ENCODE measurements at places on chromosomes 5 and 9. TPM values are rescaled to one million over a fixed set of nuclear protein-coding genes. Genes with fewer than 3 reads are reported as not detected.

GRCh38 chr9:108544866-108545265 lies 310.9 kb downstream of the ACTL7B start:
- no peak for DNase-seq

DNA sequence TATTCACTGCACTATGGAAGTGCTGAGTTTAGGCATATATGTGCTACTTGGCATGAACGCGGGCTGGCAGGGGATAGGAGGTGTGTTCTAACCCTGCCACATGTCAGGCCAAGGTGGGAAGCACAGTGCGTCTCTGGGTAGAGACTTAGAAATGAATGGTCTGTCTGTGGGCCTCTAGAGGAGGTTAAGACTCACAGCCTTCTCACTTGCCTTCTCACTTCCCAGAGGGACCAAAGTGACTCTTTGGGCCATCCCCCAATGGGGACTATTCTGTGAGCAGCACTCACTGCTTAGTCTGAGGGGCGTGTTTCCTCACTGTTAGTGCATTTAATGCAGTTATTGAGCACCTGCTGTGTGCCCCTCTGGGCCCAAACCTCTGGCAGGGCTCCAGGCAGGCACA lies 2.4 kb upstream of the PITX1 start:
- no peak for DNase-seq

GRCh38 chr5:159052401-159053011 lies 47.2 kb downstream of the EBF1 start:
- no peak for DNase-seq

DNA sequence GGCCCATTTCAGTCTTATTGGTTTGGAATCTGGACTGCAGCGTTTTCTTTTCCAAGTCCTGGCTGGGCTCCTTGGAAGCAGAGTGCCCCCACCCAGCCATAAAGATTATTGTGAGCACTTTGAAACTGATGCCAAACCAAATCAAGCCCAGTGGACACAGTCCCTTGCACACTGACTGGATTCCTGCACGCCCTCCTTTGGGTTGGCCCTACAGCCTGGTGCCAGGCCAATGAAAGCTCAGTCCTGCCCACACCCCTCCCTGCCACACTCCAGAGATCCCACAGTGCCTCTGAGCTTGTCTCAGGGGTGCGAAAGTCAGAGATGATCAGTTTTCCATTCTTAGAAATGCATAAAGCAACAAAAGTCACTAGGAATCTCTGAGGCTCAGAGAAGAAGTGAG lies 181.9 kb downstream of the CETN3 start:
- DNase-seq = no peak

GRCh38 chr5:642481-642880 lies 30.3 kb downstream of the CEP72 start:
- DNase-seq = no peak

- no peak for DNase-seq
These were observed 2.2 kb downstream of the C5orf46 start for GRCh38 chr5:147904110-147904509.

DNA sequence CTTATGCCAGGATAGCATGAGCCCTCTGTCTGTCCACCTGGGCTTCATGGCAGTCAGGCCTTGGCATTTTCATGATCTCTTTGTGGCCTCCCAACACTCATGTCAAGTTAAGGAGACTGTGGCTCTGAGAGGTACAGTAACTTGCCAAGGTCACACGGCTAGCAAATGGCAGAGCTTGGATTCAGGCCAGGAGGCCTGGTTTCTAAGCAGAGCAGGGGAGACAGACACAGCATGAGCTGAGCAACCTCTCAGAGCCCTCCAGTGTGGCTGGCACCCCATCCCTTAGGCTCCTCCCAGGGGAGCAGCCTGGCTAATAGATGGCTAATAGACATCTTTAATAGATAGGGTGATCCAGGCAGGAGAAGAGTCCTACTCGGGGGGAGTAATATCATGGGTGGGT lies 4.1 kb downstream of the SYNPO start:
- peak; percentile 23 for DNase-seq

DNA sequence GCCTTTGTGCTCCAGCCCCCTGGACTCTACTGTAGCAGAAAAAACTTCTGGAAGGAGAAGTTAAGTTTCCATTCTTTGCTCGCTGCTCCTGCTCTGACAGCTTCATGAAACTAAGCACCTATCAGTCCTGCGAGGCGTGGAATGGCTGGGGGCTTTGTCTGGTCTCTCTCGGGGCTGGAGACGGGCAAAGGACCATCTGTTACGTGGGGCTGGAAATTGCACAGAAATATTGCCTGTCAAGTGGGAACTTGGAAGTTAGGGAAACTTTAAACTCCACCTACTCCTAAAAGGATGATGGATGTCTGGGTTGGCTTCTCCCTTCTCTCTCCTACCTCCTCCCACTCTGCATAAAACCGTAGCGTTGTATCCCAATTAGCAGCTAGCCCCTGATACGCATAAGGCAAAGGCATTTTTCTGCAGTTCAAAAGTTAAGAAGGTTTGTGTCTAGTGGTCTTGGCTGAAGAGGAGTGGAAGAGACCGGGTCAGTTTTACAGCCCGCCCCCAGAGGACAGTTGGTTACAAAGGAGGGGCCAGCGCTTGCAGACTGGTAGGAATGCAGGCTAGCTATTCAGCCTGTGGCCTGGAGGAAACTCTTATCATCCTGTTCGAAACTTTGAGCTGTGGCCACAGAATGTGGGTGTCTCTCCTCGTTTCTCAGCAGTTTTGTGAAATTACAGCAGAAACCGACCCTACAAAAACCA lies 1.3 kb downstream of the FBXL7 start:
- DNase-seq = peak; percentile 82

GRCh38 chr5:135608361-135608760 lies 29.6 kb upstream of the CXCL14 start:
- no peak for DNase-seq

- DNase-seq = no peak
These were observed 99.7 kb upstream of the CCL21 start for GRCh38 chr9:34809504-34810186.

GRCh38 chr9:108867116-108867515 lies 5.0 kb downstream of the ACTL7A start:
- DNase-seq = no peak

DNA sequence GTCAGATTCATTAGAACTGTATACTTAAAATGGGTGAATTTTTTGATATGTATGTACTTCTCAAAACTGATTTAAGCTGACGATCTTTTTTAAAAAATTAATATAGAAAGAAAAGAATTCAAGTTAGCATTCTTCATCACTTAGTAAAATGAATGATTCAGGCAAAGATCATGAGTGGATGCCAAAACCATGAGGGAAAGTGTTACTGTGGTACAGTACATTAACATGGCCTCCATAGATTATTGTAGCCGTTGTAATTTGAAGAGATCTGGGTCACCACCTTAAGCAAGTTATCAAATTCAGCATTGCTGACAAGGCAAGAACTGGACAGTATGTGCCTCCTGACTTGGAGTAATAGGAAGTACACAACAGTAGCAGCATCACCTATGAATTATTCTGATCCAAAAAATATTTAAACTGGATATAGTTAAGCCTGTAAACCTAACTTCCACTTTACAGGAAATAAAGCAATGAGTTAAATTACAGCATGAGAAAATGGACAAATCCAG lies 29.7 kb downstream of the C9orf85 start:
- peak; percentile 51 for DNase-seq

DNA sequence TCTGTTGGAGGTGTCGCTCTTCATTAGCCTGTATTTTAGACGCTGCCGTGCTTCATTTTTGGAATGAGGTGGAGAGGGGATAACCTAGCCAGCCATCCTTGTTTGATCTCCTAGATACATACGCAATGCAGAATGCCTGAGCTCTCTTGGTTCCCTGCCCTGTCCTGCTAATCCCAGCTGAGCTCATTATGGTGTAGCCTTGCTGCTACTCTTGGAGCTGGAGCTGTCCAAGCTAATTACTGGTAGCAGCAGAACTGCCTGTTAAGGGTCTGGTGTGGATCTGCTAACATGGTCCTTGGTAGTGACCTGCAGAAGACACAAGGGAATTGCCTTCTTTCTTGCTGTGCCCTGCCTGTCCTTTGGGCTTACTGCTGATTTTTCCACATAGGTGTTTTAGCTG lies 207.9 kb downstream of the CNTLN start:
- DNase-seq = no peak

GRCh38 chr5:150033334-150033733 lies 32.8 kb downstream of the HMGXB3 start:
- no peak for DNase-seq

GRCh38 chr9:35702696-35703095 lies 13.0 kb upstream of the TPM2 start:
- no peak for DNase-seq

GRCh38 chr9:88243736-88244135 lies 105.5 kb upstream of the SPATA31C2 start:
- DNase-seq = no peak

DNA sequence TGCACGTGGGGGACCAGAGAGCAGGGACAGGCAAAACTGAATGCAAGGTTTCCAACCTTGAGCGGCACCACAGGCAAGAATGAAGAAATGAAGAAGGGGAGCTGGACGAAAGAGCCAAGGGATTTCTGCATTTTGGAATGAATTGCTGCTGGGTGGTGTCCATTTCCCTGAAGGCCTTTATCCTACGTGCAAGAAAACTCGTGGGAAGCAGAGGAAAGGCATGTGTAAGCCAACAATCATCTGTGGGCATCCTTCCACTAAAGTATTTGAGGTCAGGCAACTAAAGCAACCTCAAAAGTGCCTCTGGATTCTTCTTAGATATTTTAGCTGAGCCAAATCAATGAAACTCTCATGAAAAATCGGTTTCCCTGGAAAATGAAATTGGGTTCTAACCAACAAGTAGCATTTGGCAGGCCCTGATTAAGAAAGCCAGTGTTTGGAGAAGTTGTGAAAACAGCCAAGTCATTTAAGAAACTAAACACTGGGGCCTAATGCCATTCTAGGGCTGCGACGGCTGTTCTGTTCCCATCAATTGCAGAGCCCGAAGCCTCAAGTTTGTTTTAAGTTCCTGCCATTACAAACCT lies 4.7 kb upstream of the TGFBI start:
- DNase-seq = peak; percentile 72

- no peak for DNase-seq
These were observed 407.4 kb upstream of the SEMA6A start for GRCh38 chr5:116982035-116982434.

- DNase-seq = no peak
These were observed 8.3 kb downstream of the NOXA1 start for GRCh38 chr9:137431416-137431931.

DNA sequence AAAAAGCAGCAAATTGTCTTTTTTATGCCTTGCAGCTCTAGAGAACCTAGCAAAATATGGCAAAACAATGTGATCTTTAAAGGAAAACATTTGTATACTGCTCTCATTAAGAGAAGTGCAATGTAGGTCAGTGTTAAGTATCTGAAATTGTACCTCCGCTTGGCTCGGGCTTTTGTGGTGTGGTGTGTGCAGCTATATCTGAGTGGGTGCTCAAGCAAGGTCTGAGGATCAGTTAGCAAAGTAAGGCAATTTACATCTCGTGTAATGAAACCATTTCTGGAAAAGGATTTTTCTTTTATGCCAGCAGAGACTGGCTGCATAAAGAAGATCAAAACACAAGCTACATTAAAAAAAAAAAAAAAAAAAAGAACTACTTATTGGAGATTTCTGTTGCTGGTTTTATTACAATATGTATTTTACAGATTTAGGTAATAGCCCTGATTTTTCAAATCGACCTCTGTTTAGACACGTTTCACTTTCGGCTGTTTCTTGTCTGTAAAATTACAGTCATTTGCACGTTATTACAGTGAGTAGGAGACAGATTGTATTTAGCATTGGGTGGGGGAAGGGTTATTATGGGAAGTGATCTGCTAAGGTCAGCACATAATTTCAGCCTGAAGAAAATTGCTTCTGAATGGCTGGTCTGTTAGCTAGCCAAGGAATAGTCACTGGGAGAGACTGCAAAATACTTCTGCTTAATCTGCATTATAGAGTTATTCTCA lies 7.9 kb upstream of the ZNF608 start:
- DNase-seq = peak; percentile 9

GRCh38 chr5:163908253-163908652 lies 402.8 kb downstream of the MAT2B start:
- no peak for DNase-seq

DNA sequence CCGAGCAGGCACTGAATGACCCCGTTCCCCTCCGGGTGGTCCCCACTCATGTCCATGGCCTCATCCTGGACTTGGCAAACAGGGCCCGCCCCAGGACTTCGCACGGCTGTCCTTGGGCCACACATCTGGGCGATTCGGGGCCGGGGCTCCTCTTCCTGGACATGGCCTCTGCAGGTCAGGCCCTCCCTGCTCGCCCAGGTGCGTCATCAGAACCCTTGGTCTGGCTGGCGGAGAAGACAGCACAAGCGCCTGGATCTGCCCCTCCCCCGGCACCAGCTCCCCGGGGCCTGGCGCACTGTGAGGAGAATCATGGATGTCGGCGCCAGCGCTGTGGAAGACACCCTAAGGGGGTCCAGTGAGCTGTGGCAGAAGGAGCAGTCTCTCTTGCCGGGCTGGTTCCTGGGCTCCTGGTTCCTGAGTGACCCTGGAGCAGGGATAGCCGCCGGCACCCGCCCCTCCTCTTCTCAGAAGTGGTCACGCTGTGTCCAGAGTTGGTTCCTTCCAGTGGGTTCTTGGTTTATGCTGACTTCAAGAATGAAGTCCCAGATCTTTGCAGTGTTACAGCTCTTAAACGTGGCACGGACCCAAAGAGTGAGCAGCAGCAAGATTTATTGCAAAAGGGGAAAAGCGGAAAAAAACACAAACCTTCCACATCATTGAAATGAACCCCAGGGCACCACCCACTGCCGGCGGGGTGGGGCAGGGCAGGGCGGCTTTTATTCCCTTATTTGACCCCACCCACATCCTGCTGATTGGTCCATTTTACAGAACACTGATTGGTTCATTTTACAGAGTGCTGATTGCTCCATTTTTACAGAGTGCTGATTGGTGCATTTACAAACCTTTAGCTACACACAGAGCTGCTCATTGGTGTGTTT lies 25.9 kb upstream of the SLC12A7 start:
- no peak for DNase-seq

DNA sequence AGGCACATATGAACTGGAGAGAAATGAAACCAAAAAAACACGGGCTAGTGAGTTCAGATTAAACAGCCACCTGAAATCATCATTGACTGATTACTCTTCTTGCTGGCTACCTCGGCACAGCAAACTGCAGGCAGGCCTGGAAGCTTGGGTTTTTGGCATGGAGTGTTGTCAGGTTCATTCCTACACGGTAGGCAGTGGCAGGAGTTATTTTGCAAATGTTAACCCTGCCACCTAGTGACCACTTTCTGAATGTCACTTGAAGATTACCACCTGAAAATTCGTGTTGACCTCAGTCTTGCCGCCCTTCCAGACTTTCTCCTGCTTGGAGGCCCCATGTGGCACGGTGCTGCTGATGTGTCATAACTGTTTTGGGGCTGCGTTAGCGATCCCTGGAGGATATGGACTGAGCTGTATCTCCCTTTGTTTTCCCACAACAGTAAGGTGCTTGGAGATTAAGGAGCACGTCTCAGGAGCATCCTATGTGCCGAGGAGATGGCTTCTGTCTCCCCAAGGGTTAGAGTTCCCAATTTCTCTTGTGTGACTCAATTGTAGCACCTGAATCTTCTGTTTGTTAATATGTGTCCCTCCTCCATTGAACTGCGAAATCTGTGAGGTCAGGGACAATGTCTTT lies 12.7 kb upstream of the CD180 start:
- DNase-seq = peak; percentile 66

GRCh38 chr5:31664566-31664965 lies 25.6 kb downstream of the PDZD2 start:
- DNase-seq = peak; percentile 45

GRCh38 chr5:56569076-56569475 lies 246.3 kb upstream of the MAP3K1 start:
- DNase-seq = no peak

Gene IL3
- total RNA-seq = not detected

Gene TAF1L
- total RNA-seq = not detected

Gene EXOSC3
- 52.8 TPM for total RNA-seq

Gene PHF19
- 79.1 TPM for total RNA-seq

Gene OR1L4
- not detected for total RNA-seq

Gene MRPS27
- total RNA-seq = 91.1 TPM

Gene FRMPD1
- 1.1 TPM for total RNA-seq

Gene CCNO
- 0.32 TPM for total RNA-seq

Measured in LHCN-M2 (cell line).